ENCODE measurements at places on chromosomes 11 and 22. TPM values are rescaled to one million over a fixed set of nuclear protein-coding genes. Genes with fewer than 3 reads are reported as not detected.

DNA sequence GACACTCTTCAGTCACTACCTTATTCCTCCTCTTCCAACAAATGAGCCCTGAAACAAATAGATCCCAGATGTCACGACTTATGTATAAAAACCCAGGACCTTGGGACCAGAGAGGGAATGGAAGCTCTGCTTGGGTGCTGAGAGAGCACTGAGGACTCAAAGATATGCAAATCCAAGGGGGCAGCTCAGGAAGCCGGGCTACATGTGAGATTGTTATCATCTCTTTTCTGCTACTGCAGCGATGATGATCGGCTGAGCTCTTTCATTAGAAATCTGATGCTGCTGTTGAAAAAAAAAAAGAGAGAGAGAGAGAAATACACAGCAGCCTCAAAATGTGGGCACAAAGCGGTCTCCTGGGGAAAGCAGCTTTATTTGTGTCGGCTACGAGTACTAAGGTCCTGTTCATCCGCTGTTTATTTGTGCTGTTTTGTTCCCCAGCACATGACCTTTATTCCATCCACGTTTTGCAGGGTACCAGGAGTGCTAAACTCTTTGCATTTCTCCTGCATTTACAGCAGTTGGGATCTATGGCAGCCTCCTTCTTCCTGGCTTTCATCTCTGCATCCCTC is 120.2 kb downstream of the TRIM29 start:
- no peak for DNase-seq

DNA sequence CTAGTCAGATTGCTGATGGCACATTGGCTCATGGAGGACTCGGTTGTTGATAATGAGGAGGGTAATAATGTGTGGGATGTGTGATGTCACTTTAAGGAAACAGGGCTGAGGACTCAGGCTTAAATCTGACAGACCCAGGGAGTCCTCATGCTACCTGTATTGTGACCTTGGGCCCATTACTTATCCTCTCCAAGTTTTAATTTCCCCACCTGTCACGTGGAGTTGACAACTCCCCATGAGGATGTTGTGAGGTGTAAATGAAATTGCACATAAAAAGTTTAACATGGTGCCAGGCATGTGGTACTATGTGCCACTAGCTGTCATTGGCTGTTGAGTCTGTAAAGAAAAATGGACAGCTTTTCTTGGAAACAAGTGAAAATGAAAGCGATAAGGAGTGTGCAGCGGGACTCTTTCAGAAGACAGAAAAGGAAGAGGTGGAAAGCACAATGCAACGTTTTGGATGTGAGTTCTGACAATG is 15.3 kb downstream of the IL10RA start:
- no peak for DNase-seq

GRCh38 chr11:108524422-108524821 is 26.2 kb upstream of the POGLUT3 start:
- no peak for DNase-seq

Gene CAPN1
- 74.6 TPM for total RNA-seq

Gene TFIP11
- total RNA-seq, result 24.3 TPM

Gene CNIH2
- total RNA-seq, result 0.49 TPM

Gene MS4A4A
- 28.5 TPM for total RNA-seq

Gene KRTAP5-7
- not detected for total RNA-seq

Gene SART1
- total RNA-seq, result 40.1 TPM

Data from heart right ventricle (tissue), 16 donors.